H9 (cell line): ENCODE measurements at places on chromosomes 5 and 9.

GRCh38 chr9:14692470-14693250, 572 bp downstream of the ZDHHC21 start:
- DNase-seq: peak; percentile 53

DNA sequence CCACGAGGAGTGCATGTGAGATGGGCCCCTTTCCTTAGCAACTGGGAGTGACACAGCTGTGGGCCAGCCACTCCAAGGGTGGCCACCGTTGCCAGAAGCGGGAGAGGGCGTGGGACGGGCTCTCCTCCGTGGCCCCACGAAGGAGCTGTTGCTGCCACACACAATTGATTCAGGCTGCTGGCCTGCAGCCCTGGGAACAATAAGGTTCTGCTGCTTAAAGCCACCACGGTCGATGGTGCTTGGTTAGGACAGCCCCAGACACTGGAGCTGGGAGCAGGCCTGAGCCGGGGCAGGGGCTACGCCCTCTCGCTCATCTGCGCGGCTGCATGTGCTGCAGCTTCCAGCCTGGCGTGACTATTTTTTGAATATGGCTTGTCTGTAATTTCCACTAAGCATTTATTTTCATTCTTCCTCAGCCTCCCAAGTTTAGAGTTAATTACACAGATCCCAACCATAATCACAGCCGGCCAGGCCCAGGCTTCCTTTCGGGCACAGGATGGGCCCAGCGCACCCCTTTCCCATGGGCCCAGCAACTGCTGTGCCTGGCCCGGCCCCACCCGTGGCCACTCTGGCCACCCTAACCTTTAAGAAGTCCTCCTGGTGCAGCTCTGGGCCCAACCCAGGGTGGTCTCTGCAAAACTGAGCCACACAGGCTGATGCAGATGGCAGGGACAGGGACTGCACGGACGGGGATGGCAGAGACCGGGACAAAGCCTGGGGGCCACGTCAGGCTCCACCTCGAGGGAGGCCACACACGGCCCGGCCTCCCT, 49.7 kb downstream of the VAV2 start:
- no peak for DNase-seq

DNA sequence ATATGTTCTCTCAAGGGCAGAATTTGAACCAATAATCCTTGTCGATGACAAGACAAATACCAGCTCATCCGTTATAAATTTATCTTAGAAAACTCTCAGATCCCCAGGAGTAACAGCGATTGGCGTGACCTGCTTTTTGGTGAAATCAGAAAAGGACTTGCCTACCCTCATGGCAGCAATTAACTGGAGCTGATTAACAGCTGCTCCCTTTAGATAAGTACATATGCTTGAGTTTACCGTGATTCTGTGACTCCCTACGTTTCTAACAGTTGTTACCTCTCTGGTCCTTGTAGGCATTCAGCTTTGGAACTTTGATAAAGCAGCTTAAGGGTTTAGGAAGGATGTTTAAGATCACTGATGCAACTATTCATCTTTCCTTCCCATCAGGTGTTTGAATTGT, 2.6 kb downstream of the INVS start:
- no peak for DNase-seq

GRCh38 chr9:20197976-20198685, 409.3 kb upstream of the SLC24A2 start:
- DNase-seq: peak; percentile 30

DNA sequence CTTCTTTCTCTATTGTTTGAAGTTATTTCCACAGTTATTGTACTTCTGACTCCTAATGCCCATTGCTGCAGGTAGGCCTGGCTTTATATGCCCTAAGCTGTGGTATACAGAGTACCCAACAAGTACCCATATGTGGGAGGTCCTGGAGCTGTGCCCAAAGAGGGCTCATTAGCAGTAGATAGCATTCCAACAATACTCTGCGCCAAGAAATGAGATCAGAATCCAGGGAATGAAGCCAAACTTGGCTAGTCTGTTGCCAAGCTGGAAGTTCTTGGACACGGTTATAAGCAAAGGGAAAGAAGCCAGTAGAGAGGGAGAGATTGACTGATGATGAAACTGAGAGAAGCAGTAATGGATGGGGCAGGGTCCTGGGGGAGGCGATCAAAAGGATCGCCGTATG, 29.7 kb upstream of the FAM169A start:
- no peak for DNase-seq

- DNase-seq: no peak
Measured at GRCh38 chr5:80998590-80998979, 38.4 kb downstream of the RASGRF2 start.

- DNase-seq: no peak
Measured at GRCh38 chr9:82127465-82127864, 138.9 kb downstream of the SPATA31D1 start.

GRCh38 chr9:127423476-127423933, 677 bp upstream of the ZNF79 start:
- DNase-seq: no peak

DNA sequence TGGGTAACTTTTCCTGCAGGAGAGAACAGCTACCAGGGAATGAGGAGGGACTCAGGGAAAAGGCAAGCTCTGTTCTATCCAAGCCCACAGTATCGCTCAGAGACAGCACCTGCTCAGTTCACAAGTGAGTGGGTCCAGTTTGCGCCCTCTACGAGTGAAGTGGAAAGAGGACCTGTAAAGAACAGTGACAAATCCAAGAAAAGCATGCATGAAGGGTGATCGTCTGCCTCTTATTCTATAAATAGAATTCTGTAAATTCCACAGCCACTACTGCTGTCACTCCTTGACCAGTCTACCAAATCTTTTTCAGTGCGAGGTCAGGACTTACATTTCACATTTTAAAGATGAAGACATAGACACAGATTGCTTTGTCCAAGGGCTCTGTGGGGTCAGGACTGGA, 117.5 kb downstream of the ENTREP1 start:
- DNase-seq: no peak

GRCh38 chr9:18124760-18125159, 349.2 kb upstream of the ADAMTSL1 start:
- no peak for DNase-seq

- DNase-seq: peak; percentile 71
Measured at GRCh38 chr5:177473443-177474001, at the start of gene DBN1. Gene DBN1, minus strand, starts transcription at chr5:177473634. Its CDS starts 113 bp downstream, at chr5:177473521.
